Activated T-helper 2 cell treated with anti-CD3 and anti-CD28 coated beads, Interferon-gamma antibody, Interleukin-2, Interleukin-4, amounts not matched to agents 10 μg/mL and 5 μg/mL and 100 μg/mL, durations not matched to agents 14 hours and 24 hours and 36 hours (primary cell): ENCODE measurements at places on chromosomes 11 and 22.

DNA sequence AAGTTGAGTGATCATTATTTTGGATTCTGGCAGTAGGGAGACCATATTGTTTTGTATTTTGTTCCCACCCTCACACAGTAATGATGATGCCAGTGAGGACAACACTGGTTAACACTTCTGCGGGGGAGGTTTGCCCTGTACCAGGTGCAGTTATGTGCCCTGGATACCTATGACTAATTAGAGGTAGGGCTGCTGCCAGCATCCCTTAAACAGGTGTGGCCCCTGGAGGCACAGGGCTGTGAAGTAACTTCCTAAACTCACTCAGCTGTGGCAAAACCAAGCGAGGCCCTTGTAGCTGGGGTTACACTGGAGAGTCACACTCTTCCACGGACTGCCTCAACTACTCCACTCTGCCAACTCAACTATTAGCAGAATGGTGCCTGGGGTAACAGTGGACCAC, 64.5 kb downstream of the MCM5 start:
- no peak for DNase-seq
- no peaks in the 10 kb centered on the region for H3K27me3 ChIP-seq
- H3K4me3 ChIP-seq, result no peak overlapping the region
- H3K27ac ChIP-seq, result no peak overlapping the region
- H3K4me1 ChIP-seq, result no peaks in the 10 kb centered on the region

DNA sequence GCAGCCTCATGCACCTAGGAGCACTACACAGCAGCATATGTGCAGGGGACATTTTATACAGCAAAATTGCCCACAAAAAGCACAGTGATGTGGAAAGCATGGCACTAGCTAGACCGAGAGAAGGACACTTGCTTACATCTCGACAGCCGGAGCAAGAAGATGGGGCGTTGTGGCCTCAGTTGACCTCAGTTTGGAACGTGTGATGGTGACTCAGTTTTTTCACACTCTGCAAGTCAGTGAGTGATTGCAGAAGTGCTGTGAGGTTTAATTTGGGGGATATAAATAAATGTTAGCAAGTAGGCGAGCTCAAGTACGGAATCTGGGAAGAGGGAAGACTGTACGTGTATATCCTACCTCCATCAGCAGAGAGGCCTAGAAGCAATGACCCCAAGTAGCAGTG, 23.3 kb downstream of the LRP5 start:
- no peak for DNase-seq
- no peak overlapping the region for H3K27ac ChIP-seq
- no peaks in the 10 kb centered on the region for H3K36me3 ChIP-seq
- H3K4me3 ChIP-seq, result no peak overlapping the region

GRCh38 chr22:35915477-35916013, 113.1 kb downstream of the RBFOX2 start:
- H3K4me1 ChIP-seq, result peaks cover 16% of the 10 kb centered on the region
- no peak overlapping the region for H3K27ac ChIP-seq
- H3K36me3 ChIP-seq, result no peaks in the 10 kb centered on the region
- H3K4me3 ChIP-seq, result no peak overlapping the region
- no peak for DNase-seq

GRCh38 chr11:102390667-102391465, 43.9 kb downstream of the BIRC2 start:
- no peak overlapping the region for H3K4me3 ChIP-seq
- peaks cover 49% of the 10 kb centered on the region for H3K36me3 ChIP-seq
- no peak overlapping the region for H3K27ac ChIP-seq
- DNase-seq, result peak; percentile 46

- H3K4me1 ChIP-seq, result peaks cover 31% of the 10 kb centered on the region
- H3K27me3 ChIP-seq, result peaks cover 8% of the 10 kb centered on the region
- no peak overlapping the region for H3K4me3 ChIP-seq
- H3K27ac ChIP-seq, result no peak overlapping the region
- peaks cover 32% of the 10 kb centered on the region for H3K36me3 ChIP-seq
- no peak for DNase-seq
These were observed 84.5 kb downstream of the TRAF6 start for GRCh38 chr11:36425561-36426081.

DNA sequence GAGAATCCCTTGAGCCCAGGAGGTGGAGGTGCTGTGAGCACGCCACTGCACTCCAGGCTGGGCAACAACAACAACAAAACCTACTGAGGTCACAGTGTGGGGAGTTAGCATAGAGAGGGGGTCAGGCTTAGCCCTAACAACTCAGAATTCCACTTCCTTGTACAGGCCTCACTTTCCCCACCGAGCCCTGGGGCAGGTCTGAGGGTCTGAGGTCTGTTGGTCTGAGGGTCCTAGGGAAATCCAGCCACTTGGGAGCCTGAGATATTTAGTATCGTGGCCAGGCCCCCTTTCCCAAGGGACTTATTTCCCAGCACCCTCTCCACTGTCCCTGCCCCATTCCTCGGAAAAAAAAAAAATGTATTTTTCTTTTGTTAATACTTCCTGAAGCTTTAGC, 34.8 kb upstream of the HORMAD2 start:
- H3K27me3 ChIP-seq, result peaks cover 1% of the 10 kb centered on the region
- H3K27ac ChIP-seq, result no peak overlapping the region
- H3K36me3 ChIP-seq, result no peaks in the 10 kb centered on the region
- DNase-seq, result no peak
- peaks cover 15% of the 10 kb centered on the region for H3K4me1 ChIP-seq
